ENCODE measurements at places on chromosomes 5 and 9.

- DNase-seq = no peak
These were observed 1.0 kb downstream of the CEMIP2 start for GRCh38 chr9:71767163-71767775.

DNA sequence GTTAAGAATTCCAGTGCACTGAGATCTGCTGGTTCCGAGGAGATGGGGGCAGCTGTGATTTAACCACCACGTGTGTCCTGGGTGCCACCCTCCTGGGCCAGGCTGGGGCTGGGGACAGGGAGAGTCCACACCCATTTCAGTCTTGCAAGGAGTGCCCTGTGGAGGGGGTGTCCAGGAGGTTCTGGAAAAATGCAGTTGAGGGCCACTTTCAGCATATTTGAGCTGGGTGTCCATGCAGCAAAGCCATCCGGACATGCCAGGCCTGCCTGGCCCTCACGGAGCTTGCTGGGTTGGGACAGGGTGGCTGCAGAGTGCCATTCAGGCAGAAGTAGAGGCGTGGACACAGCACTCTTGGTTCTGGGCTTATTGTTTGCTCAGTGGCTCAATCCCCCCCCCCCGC is 68.1 kb downstream of the NEK6 start:
- no peak for DNase-seq

DNA sequence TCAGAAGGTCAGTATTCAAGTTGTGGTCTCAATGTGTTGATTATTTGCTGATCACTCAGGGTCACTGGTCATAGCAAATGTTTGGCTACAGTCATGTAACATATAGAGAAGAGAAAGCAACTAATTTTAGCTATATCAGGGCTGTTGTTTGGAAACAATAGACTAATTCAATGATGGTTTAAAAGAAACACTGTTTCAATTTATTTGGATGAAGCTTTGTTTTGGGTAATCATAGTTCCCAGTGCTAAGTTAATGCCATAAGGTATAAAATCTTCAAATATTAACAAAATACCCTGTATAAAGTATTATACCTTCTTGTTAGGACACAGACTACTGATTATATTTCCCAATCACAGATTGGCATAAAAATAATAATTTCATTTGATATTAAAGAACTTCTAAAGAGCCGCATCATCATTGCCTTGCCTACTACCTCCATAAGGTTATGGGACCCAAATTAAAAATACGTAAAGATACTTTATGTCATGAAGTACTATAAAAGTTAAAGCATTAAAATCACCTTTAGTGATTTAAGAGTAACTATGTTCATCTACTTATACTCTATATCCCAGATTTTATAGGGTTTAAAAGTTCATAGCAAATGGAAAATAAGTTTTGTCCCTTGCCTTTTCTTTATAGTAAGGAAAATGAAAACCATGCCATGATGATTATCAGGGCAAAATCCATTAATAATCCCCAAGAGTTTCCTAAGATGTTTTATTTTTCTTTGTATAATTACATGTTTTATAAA is 6.0 kb downstream of the NR3C1 start:
- DNase-seq = no peak

GRCh38 chr9:108854641-108855528 is 901 bp downstream of the ACTL7B start:
- DNase-seq = no peak

GRCh38 chr5:137706841-137707240 is 29.0 kb downstream of the KLHL3 start:
- no peak for DNase-seq

DNA sequence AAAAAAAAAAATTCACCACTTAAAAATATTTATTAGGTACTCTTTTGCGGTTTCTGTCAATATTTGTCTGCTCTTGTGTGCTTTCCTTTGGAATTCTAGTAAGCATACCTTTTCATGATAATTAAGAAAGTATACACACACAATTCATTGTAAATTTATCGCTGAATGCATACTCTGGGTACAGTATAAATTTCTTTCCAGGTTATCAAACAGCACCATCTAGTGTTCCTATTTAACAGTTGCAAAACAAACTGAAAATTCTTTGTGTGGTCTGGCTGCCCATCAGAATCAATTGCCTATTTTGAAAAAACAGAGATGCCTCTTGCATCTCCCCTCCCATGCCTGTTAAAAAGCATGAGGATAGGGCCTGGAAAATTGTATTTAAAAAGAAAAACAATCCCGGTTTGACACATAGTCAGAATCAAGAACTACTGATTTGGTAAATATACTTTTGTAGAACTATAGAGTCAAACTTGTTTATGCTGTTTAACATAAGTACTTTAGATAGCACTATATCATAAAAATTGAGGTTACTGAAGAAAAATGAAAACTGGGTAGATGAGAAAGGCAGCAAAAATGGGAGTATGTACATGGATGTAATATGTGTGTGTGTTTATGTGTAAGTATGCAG is 16.2 kb downstream of the PGGT1B start:
- no peak for DNase-seq

DNA sequence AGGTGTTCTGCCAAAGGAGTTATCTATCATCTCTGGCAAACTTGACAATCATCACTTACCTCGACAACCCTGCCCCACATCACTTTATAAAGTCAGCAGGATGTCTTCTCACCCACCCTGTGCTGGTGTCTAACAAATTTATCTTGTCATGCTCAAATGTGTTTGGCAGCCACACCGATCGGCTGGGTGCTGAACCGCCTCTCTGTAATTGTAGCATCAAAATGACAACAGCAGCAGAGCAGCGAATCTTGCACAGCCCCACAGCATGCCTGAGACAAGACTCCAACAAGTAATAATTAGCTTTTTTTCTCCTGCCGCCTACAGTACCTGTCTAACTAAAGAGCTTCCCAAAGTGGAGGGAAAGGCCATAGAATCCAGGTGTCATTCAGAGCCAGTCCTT is 176.2 kb downstream of the NR3C1 start:
- DNase-seq = no peak

DNA sequence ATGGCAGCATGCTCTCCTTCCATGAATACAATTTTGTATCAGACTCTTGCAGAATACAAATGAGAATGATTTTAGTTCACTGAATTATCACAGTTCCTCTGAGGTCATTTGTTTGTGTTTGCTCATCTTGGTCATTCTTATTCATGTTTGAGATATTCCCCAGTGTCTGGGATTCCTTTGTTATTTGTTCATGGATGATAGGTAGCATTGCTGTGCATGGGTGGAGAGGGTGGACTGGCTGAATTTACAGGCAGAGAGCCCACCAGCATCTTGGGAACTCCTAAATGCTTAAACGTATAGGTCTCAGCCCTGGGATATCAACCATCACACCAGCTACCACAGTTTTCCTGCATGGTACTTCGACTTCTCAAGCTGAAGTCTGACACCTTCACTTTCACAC is 459.8 kb downstream of the CCDC171 start:
- no peak for DNase-seq

- DNase-seq = no peak
These were observed 29.4 kb downstream of the SLC1A3 start for GRCh38 chr5:36635721-36636390.

- no peak for DNase-seq
These were observed 37.0 kb downstream of the TRIM32 start for GRCh38 chr9:116724123-116724522.

DNA sequence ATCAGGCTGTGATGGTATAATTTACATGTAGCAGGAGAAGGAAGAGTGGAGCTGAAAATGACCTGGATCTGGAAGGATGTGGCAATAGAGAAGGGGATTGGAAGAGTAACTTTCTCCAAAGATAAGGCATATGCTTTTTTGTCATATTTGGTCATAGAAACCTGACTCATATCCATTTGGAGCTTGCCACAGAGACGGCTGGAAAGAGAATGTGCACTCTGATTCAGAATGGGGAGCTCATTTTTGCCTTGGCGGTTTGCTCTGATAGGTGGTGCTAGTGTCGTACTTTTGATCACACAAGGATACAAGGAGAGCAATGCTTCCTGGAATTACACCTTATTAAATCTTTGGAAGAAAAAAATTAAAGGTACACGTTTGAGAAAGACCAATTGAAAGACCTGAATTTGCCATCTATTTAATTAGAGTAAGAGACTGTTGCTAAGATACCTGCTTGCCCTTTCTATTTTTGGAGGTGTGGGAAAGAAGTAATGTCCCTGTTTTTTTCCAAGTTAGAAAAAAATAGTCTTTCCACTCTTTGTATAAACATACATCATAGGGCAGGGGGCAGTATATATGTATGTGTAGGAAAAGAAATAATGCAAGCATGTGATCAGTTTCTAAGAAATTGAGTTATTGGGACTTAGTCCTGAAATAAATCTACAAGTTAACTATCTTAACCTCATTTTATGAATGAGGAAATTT is 5.4 kb downstream of the LSM11 start:
- DNase-seq = no peak

GRCh38 chr9:93658184-93658925 is 82.0 kb downstream of the PHF2 start:
- DNase-seq = no peak

DNA sequence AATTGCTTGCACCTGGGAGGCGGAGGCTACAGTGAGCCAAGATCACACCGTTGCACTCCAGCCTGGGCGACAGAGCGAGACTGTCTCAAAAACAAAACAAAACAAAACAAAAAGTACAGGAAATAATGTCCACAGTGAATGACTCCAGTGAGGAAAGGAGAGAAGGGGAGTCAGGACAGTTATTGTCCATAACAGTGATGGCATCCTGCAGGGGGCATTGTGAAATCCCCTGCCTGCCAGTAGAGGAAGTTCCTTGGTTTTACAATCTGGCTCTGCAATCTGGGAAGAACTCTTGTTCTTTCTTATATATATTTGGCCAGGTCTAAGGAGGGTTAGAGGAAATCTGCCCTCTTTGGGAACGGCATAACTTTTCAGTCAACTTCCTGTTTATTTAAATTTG is 8.2 kb downstream of the SH3GL2 start:
- no peak for DNase-seq

- no peak for DNase-seq
These were observed 8.4 kb downstream of the SPEF2 start for GRCh38 chr5:35626108-35626507.

DNA sequence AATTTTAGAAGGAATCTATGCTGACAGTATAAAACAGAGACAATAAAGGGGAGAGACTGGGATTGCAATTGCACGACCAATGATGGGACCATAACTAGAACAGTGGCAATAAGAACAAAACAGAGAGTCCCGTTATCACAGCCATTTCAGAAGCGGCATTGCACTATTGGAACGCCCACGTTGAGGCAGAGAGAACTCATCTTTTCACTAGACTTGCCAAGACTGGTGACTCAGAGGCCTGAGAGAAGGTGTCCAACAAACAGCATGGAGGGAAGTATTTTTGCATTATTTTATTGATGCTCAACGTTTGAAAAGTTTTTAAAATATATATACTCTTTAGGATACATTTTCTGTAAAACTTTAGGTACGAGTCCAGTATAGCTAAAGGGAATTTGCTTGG is 737.7 kb downstream of the TLE1 start:
- DNase-seq = no peak

- DNase-seq = no peak
These were observed 84.9 kb downstream of the GDNF start for GRCh38 chr5:37754976-37755375.

DNA sequence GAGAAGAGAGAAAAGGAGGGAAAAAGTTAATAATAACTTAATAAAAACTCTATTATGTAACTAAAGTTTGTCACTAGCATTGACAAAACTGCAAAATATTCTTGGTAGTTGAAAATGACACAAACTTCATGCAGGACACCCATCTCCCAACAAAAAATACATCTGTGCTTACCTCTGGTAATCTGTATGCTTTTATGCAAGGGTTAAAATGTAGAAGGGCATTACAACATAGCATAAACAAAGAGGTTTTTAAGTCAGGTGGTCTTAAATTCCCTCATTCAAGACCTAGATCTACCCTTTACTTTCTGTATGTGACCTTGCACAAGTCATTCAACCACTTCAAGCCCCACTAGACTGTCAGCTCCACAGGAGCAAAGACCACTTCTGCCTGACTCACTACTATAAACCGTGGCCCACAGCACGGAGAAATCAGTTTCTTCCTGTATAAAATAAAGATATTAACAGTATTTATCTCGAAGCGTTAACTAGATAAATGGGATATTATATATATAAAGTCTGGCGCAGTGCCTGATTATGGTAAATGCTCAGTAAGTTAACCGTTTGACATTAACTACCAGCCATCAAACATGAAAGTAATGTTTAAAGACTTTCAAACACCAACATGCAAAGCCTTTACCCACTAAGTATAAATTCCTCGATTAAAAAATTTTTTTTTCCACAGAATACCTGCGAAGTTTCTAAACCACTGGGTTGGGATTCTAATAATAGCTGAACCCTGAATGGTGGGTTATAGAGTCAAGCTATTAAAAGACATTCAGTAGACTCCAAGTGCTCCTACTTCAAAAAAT is 2.0 kb downstream of the FBXL17 start:
- DNase-seq = no peak

DNA sequence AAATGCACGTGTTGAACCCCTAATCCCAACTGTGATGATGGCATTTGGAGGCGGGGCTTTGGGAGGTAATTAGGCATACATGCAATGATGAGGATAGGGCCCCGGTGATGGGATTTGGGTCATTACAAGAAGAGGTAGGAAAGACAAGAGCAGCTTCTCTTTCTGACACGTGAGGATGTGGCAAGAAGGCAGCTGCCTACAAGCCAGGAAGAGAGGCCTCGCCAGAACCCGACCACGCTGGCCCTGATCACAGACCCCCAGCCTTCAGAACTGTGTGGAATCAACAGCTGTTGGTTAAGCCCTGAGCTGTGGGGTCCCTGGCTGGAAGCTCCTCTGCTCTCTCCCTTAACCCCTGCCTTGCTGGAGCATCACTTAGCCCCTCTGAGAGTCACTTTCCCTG is 57.5 kb downstream of the COL23A1 start:
- DNase-seq = no peak

- no peak for DNase-seq
These were observed 84.4 kb upstream of the STC2 start for GRCh38 chr5:173412566-173412965.

DNA sequence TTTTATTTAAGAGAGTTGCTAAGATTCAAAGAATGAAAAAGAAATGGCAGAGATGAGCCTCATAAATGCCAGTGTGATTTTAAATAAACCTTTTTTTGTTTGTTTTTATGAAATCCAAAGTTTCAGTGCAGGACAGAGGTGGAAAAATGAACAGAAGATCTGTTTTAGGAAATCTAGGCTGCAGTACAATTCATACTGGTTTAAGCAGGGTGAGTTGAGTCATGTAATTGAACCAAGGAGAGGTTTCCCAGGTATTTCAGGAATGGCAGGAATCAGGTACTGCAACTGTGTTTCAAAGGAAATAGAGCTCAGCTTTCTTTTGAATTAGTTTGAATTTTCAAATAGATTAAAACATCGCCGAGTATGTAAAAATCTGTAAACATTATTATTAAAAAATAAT is 3.0 kb upstream of the ANKRD31 start:
- no peak for DNase-seq

GRCh38 chr9:24518545-24518944 is 27.2 kb downstream of the IZUMO3 start:
- no peak for DNase-seq

DNA sequence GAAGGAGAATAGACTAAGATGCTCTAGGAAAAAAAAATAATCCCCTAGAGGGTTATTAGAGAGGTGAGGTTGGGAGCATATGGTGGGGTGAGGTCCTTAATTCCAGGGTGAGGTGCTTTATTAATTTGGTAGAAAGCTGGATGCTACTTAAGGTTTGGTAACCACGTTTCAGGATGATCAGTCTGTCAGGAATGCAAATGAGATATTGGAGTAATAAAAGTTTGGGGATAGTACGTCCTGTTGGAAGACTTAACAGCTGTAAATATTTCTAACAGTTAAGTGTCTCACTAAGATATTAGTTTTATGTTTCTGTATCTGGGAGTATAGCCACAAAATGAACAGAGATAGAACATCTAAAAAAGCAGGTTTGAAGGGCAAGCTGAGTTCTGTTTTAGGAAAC is 578.9 kb downstream of the CETN3 start:
- no peak for DNase-seq

- DNase-seq = no peak
These were observed 274.1 kb downstream of the ARHGAP26 start for GRCh38 chr5:143044265-143044664.
